ENCODE measurements at places on chromosomes 1 and 21. TPM values are rescaled to one million over a fixed set of nuclear protein-coding genes. Genes with fewer than 3 reads are reported as not detected.

DNA sequence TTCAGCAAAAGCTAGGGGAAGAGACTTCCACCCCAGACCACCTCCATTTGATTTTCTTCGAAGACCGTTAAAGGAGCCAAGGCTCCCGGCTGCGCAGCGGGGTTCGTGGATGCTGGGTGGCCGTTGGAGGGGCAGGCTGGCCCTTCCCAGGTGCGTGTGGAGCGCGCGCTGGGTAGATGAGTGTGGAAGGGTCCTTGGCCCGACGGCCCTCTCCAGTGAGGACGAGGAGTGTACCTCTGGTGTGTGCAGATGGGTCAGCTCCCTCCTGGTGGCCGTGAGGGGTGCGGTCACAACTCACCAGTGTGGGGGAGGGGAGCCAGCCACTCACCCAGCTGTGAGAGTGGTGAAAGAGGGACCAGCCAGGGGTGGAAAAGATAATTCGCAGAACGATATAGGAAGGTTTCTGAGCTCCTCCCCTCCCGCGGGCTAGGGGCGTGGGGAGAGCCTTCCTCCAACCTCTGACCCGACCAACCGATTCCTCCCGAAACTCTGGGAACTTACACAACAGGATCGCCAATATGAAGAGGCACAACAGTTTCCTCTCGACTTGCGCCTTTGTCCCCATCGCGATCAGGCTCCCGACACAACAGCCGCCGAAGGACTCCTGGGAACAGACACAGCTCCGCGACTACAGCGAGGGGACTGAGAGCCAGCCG, at the start of gene F11R:
F11R (minus strand) TSS at position 644 of the 656 bp plus-strand sequence; CDS start at position 565, 79 bp downstream.
- no peak for DNase-seq

- no peak for DNase-seq
These were observed 480.2 kb upstream of the DEPDC1 start for GRCh38 chr1:68976916-68977610.

GRCh38 chr1:152179566-152179965, 20.5 kb upstream of the RPTN start:
- DNase-seq: no peak

DNA sequence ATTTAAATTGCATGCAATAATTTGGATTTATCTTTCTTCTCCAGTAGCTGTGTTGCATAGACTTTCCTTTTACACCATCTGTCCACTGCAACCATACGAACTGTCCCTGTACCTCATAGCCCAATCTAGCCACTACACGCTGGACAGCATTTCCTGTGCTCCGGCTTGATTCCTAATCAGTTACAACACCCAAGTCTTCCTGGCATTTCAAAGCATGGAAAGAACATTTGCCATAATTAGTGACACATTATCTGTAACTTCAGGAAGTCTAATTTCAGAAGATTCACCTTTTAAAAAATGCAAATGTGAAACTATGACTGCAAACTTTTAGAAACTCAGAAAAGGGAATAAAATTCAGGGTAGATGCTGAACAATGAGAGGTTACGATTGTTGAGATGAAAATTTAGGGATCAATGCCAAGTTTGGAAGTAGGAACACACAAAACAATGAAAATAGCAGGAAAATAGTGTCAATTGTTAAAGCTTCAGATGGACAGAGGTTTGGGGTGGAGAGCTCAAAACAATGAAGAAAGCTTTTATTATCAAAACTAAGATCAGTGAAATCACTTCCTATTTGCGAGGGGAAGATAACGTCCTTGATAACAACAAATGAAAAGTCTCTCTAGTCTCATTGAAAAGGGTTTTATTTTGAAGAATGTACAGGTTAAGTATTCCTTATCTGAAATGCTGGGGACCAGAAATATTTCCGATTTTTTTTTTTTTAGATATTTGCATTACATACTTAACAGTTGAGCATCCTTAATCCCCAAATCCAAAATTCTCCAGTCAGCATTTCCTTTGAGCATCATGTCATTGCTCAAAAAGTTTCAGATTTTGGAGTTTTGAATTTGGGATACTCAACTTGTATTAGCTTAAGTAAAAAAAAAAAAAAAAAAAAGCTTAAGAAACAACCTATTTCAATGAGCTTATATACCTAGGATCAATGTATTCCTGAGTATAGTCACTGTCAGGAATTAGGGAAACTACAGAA, 107.3 kb downstream of the FNBP1L start:
- DNase-seq: no peak

DNA sequence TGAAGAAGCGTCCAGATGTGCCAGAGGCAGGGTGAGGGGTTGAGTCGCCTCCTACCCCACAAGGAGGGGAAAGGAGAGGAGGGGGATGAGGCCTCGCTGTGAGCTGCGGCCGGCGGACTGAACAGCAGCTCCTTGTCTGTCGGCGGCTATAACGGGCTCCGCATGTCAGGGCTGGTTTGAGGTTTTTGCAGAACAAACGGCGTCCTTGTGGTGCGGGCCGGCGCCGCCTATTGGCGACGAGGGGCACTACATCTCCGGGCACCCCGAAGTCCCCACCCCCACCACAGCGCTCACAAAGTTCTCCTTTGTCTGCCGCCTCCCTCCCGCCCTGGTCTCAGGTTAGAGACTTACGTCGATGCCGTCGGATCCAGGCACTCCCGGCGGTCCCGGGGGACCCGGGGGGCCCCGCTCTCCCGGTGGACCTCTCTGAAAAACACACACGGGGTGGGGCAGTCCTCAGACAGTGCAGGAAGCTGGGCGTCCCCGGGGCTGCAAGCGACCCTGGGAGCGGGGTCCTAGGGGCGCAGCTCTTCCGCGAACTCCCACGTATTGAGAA, 1.8 kb downstream of the COL9A2 start:
- DNase-seq: no peak

DNA sequence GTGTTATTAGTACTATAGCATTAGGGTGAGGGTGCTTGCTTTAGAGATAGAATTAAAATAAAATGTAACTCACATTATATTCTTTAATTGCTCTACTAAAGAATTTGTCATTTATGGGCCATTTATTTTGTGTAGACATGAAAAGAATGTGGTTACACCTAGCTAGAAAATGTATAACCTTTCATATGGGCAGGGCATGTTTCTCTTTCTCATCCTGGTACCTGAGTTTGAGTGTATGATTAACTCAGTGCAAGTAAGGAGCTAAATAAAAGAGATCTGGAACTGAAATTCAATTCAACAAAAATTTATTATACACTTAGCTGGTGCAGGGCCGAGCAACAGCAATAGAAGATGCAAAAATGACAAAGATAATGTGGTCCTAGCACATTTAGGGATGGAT, 47.4 kb downstream of the MAP3K7CL start:
- no peak for DNase-seq

DNA sequence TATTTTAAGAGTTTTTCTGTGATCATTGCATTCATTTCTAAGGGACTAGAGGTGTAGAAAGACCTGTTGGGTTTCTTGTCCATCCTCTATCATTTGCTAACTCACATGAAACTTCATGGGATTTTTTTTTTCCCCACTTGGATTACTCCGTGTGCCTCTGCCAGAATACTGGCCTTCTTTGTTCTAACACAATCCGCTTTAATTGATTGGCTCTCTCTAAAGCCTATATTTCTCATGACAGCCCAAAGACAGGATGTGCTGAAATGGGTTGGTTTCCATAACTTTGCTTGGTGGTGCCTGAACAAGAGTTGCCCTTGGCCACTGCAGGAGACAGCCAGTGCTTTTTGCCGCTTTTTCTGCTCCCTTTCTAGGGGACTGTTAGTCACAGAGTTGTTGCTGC, 12.2 kb downstream of the CACHD1 start:
- no peak for DNase-seq

- no peak for DNase-seq
These were observed 39.6 kb downstream of the RSPH1 start for GRCh38 chr21:42456457-42456856.

DNA sequence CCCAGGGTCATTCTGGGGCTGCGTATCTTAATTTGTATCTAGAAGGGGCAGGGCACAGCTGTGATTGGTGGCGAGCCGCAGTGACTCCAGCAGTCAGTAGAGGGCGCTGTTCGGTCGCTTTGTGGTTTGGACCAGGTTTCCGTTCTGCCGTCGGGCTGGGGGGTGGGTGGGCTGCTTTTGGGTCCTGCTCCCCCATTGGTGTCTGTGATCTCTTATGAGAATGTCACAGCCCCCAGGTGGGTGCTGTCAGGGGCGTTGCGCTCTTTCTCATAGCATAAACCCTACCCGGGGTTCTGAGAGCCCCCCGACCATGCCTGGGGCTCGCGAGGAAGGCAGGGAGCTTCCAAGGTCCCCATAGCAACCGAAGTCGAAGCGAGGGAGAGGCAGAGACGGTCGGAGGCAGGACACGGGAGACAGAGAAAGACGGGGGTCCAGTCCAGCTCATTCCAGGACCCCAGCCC, 5.4 kb downstream of the TFF3 start:
- no peak for DNase-seq

Gene C2CD4D
- total RNA-seq: not detected

Gene RHBG
- total RNA-seq: not detected

Data from chondrocyte (in vitro differentiated cells).